ENCODE measurements at places on chromosomes 6 and 20.

DNA sequence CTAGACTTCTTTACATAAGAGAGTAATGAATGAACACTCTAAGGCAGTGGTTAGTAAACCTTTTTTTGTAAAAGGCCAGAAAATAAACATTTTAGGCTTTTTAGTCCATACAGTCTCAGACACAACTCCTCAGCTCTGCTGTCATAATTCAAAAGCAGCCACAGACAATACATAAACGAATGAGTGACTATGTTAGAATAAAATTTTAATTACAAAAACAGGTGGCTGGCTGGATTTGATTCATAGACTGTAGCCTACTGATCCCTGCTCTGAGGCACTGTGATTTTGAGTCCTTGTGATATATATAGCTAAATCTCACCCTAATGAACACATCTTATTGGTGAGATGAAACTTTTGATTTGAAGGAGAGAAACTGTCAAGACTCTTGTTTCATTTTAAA, 155.1 kb downstream of the AIG1 start:
- DNase-seq: no peak

GRCh38 chr6:36154286-36154685, 24.0 kb downstream of the MAPK13 start:
- peak; percentile 30 for DNase-seq

DNA sequence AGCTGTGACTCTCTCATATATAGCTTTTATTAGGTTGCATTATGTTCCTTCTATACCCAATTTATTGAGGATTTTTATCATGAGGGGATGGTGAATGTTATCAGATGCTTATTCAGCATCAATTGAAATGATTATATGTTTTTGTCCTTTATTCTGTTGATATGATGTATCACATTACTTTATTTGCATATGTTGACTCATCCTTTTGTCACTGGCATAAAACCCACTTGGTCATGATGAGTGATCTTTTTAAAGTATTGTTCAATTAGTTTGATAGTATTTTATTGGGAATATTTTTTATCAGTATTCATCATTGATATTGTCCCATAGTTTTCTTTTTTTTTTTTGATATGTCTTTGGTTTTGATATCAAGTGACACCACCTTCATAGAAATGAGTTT, 529.9 kb downstream of the MMUT start:
- no peak for DNase-seq

- DNase-seq: no peak
Observed at GRCh38 chr6:41975276-41975675, 33.7 kb upstream of the CCND3 start.

- no peak for DNase-seq
Observed at GRCh38 chr20:61260905-61261304, 8.8 kb downstream of the CDH4 start.

- no peak for DNase-seq
Observed at GRCh38 chr20:63932606-63933160, 23.5 kb downstream of the UCKL1 start.

DNA sequence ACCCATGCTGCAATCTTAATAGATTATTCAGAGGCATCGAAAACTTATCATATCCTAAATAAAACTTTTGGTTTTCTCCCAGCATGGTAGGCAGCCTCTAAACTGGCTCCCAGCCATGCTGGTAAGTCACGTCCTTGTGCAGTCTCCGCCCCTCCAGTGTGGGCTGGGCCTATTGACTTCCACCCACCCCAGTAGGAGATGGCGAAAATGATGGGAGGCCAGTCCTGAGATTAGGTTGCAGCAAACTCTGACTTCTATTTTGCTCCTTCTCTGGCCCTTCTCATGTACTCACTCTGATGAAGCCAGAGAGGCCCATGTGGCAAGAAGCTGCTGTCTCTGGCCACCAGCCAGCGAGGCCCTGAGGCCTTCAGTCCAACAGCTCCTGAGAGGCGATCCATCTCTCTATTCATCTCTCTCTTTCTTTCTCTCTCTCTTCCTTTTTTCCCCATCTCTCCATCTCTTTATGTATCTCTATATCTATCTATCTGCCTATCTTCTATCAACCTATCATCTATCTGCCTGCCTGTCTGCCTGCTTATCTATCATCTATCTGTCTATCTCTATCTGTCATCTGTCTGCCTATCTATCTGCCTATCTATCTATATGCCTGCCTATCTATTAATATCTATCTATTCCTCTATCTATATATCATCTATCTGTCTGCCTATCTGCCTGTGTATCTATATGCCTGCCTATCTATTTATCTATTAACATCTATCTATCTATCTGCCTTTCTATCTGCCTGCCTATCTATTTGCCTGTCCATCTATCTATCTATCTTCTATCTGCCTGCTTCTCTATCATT, 52.7 kb upstream of the STX16 start:
- no peak for DNase-seq

DNA sequence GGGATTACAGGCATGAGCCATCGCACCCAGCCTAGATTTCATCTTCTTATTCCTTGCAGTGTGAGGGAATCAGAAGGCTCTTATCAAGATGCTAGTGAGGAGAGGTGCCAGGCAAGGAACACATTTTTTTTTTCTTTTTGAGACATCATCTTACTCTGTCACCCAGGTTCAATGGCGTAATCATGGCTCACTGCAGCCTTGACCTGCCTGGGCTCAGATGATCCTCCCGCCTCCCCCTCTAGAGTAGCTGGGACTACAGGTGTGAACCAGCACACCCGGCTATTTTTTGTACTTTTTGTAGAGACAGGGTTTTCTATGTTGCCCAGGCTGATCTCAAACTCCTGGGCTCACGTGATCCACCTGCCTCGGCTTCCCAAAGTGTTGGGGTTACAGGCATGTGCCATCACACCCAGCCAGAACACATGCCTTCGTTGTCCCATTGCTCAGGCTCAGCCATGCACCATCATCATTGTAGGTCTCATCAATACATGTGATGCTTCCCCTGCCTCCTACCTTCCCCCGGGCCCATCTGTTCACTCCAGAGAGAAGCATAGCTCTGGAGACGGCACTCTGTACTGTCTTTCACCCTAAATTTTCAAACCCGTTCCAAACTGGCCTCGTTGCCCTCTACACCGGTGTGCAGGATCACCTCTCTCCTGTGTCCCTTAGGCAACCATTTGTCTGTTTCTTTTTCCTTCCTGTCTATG, 10.1 kb downstream of the FLOT1 start:
- DNase-seq: no peak

DNA sequence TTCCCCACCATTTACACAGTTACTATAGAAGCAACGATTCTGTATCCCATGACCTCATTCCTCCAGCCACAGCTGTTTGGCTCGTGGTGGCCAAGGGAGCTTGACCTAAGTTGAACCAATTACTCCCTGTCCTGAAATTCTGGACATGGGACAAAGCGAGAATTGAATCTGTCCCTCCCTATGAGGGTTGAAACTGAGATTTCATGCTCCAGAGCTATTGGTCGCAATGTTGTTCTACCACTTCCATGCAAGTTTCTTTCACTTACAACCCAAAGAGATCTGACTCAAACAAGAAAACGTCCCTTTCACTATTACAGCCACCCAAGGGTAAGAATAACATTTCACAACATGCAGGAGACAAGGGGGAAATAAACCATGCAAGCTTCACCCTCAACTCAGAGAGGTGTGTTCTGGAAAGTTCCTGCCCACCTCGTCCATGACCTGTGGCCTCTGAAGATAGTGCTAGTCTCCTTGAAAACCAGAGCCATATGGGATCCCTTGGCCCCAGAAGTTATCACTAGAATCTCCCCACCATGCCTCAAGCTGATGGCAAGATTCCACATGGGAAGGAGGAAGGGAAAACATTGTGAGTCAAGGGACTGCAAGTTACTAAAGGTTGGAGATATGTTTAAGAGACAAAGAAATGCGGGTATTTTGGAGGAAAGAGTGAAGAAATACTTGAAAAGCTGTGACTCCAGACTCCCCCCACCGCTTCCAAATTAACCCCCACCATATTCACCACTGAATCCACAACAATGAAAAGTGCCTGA, 74.5 kb upstream of the SRSF6 start:
- no peak for DNase-seq

GRCh38 chr6:142482249-142482648, 180.4 kb downstream of the ADGRG6 start:
- DNase-seq: no peak

GRCh38 chr6:2187826-2188225, 57.6 kb downstream of the GMDS start:
- no peak for DNase-seq

- DNase-seq: no peak
Observed at GRCh38 chr20:1215386-1216170, 10.3 kb upstream of the RAD21L1 start.

DNA sequence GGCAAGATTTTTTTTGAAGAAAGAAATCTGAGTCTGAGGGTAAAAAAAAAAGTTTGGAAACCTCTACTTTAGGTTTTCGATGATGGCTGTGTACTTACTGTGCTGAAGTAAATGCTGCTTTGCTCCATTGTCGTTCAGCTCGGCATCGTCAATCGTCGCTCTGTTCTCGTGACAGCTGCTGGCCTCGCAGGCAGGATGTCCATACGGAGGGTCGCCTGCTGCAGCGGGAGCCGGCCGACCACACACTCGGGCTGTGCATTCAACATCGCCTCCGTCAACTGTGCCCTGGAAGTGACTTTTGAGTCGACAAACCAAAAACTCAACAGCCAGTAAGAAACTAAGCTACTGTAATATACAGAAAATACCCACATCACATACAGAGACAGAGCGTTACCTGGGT, 53.1 kb upstream of the SMOC2 start:
- no peak for DNase-seq

GRCh38 chr20:39795401-39796272, 833.5 kb downstream of the DHX35 start:
- DNase-seq: peak; percentile 37

- peak; percentile 63 for DNase-seq
Observed at GRCh38 chr6:44061375-44062104, 65.7 kb downstream of the MRPL14 start.

GRCh38 chr20:63819224-63819921, 11.7 kb downstream of the ZBTB46 start:
- DNase-seq: no peak

- DNase-seq: no peak
Observed at GRCh38 chr20:39289831-39290230, 327.7 kb downstream of the DHX35 start.

DNA sequence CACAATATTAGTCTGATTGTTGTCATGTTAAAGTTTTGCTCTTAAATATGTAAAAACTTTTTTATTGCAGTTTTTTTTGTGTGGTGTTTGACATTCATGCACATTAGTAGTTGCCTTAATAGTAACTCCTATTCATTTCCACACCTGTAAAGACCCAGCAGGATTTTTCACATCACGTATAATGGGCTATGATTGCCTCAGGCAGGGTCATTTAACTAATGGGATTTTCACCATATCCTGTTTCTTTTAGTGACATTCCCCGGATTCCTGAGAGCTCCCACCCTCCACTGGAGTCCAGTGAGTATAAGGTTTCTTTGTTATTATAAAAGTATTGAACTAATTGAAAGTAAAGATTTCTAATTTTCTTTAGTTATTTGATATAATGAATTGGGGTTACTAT, 359.2 kb downstream of the RIMS1 start:
- peak; percentile 7 for DNase-seq

GRCh38 chr6:81204731-81205130, 547.8 kb downstream of the TENT5A start:
- no peak for DNase-seq

- no peak for DNase-seq
Observed at GRCh38 chr6:42279966-42280629, 62.4 kb upstream of the MRPS10 start.

- no peak for DNase-seq
Observed at GRCh38 chr20:59333951-59334350, 33.5 kb downstream of the EDN3 start.

GRCh38 chr20:34024723-34025351, 31.1 kb downstream of the RALY start:
- DNase-seq: no peak

DNA sequence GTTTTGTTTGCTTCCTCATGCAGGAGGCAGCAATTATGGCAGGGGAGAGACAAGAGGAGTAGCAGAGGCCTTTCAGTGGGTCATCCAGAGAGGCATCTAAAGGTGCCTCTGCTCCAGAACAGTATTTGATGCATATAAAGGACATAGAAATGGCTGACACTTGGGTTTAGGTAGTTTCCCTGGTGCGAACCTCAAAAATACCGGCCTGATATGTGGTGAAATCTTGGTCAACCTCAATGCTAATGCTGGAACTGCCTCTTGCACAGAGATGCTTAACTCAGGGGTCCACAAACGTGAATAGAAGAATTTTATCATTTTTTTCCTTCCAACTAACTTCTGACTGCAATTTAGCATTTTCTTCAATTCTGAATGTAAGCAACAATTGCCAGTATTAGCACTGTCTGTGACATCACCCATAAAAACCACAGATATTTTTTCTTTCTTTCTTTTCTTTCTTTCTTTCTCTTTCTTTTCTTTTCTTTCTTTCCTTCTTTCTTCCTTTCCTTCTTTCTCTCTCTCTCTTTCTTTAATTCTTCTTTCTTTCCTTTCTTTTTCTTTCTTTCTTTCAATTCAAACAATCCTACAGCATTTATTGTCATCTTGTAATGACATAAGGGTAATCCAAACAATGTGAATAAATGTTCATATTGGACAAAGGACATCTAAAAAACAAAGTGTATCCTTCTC, 180.0 kb upstream of the UST start:
- DNase-seq: no peak

DNA sequence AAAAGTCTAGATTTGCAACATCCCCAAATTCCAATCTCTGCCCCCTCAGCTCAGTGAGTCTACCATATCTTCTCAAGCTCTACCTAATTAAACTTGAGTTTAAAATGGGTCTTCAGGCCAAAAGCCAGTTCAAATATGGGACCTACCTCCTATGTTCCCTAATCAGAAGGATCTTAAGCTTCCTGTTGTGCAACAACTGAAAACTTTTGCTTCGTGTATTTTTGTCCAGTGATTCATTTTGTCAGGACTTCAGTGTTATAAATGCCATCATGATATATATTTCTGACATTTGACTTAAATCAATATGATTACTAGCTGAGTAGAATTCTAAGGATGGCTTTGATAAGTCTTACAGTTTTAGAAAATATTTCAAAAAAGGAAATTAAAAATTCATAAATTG, 622.6 kb upstream of the PTCHD4 start:
- no peak for DNase-seq

Measured in foreskin keratinocyte (primary cell).